AG04450 (cell line): ENCODE measurements at places on chromosomes 11 and 22.

- DNase-seq: no peak
Observed at GRCh38 chr22:28252539-28252938, 333.5 kb upstream of the PITPNB start.

DNA sequence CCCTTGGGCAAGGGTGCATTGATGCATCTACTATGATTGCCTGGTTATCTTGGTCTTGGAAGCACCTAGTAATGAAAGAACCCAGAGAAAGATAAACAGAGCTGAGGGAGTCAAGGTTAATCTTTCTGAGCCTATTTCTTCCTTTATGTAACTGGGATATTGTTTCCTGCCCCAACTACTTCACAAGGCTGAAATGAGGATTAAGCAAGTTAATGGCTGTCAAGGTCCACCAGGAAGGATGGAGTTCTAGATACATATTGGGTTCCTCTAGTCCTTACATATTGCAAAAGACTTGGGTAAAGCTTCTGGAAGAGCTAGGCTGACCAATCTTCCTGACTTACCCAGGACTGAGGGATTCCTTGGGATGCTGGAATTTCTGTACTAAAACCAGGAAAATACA lies 589.8 kb downstream of the INSC start:
- no peak for DNase-seq

DNA sequence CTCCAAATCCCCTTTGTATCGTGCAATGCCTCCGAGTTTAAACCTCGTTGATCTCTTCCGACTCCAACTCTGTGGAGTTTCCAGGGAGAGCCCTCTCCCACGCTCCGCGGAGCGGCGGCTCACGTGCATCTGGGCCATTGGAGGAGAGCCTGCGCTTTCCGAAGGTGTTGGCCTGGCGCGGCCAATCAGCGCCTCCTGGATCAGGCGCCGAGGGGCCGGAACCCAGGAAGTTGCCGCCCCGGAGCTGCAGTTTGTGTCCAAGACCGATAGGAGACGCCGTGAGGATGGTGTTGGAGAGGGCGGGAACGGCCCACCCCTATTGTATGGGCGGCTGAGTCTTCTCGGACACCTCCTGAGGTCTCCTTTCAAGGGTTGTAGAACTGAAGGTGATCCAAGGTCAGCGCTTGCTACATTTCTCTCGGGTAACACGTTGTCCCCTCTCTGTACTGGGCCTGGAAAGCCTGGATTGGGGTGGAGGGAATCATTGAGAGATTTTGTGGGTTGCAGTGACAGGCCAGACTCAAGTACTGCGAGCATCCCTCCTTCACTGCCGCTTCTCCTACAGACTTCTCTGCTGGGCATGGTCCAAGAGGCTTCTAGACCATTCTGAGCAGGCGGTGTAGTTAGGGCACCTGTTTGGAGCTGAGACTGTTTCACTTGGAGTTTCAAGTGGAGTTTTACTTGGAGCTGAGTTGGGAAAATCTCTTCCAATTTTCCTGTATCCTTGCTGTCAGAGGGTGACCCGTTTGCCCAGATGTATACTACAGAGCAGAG lies 1.7 kb downstream of the ADAMTS15 start:
- no peak for DNase-seq

- no peak for DNase-seq
Observed at GRCh38 chr11:126154691-126155090, 56.8 kb downstream of the RPUSD4 start.
